PC-9 (cell line): ENCODE measurements at places on chromosomes 3 and 15. TPM values are rescaled to one million over a fixed set of nuclear protein-coding genes. Genes with fewer than 3 reads are reported as not detected.
A peak's percentile ranks its signal among the peaks of the same experiment; 100 is the strongest.

The THAP10 gene
- 4.2 and 5.5 TPM in 2 replicates for total RNA-seq

DNA sequence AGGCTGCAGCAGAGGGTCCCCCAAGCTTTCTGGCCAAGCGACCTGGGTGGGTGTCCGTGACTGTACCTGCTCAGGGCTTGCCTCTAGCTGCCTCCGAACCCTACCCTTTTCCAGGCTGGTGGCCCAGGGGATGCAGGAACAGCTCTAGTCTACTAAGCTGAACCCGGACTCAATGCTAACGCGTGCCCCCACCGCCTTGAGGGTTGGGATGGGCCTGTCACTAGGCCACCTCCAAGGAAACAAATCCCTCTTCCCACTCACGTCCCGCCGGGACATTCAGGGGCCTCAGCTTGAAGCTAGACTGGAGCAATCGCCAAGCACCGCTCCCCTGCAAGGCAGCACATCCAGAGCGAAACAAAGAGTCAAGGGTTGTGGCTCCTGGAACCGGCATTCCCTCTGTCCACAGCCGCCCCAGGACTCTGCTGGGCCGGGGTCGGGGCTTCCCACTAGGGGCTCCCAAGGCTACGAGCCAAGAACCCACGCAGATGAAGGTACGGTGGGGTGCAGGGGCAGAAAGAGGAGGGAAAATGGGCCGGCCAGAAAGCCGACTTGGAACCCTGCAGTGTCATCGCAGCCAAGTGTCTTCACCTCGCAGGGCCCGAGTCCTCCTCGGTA, 2.9 kb downstream of the FBXL22 start:
- H3K27ac ChIP-seq = peak overlapping the region; percentile 56; the same call in 1 of the 2 replicates
- H3K4me3 ChIP-seq = peak overlapping the region; percentile 82
- H3K36me3 ChIP-seq = no peaks in the 10 kb centered on the region
- no peaks in the 10 kb centered on the region for H3K27me3 ChIP-seq
- no peak for DNase-seq

The RARB gene
- total RNA-seq = 0.75 and 1.0 TPM in 2 replicates

GRCh38 chr3:96755519-96755918, 58.9 kb upstream of the EPHA6 start:
- no peaks in the 10 kb centered on the region for H3K36me3 ChIP-seq
- no peak overlapping the region for H3K4me3 ChIP-seq
- no peaks in the 10 kb centered on the region for H3K4me1 ChIP-seq
- no peaks in the 10 kb centered on the region for H3K27me3 ChIP-seq
- H3K27ac ChIP-seq = no peak overlapping the region

The TTC23 gene
- total RNA-seq = 18.4 and 21.6 TPM in 2 replicates

The GP5 gene
- total RNA-seq = not detected in 2 replicates

- H3K27me3 ChIP-seq = no peaks in the 10 kb centered on the region
- H3K4me3 ChIP-seq = no peak overlapping the region
- H3K4me1 ChIP-seq = no peaks in the 10 kb centered on the region
- H3K27ac ChIP-seq = no peak overlapping the region
These were observed 820.5 kb downstream of the MCTP2 start for GRCh38 chr15:95051861-95052260.

The TPRG1 gene
- total RNA-seq = 1.7 and 1.9 TPM in 2 replicates

The PDZRN3 gene
- total RNA-seq = not detected in 2 replicates

DNA sequence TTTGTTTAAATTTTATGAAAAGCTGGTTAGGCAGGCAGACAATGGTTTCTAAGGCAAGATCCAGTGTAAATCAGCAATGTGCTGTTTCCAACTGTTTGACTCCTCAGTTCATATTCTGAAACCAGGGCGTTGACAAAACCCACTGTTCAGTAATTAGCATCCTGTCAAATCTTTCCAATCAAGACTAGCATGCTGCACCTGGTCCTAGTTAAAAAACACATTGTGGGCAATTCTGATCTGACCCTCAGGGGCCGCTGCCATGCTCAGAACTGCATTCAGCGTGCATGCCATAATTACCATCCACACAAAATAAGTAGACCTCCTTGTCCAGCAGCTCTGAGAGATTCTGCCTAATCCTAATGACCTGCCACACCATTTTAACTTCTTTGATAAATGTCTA, 20.9 kb upstream of the RBP1 start:
- H3K4me1 ChIP-seq = peaks cover 43% of the 10 kb centered on the region
- no peak for DNase-seq
- no peaks in the 10 kb centered on the region for H3K27me3 ChIP-seq
- H3K27ac ChIP-seq = no peak overlapping the region

The DAPK2 gene
- total RNA-seq = 11.0 and 19.6 TPM in 2 replicates

DNA sequence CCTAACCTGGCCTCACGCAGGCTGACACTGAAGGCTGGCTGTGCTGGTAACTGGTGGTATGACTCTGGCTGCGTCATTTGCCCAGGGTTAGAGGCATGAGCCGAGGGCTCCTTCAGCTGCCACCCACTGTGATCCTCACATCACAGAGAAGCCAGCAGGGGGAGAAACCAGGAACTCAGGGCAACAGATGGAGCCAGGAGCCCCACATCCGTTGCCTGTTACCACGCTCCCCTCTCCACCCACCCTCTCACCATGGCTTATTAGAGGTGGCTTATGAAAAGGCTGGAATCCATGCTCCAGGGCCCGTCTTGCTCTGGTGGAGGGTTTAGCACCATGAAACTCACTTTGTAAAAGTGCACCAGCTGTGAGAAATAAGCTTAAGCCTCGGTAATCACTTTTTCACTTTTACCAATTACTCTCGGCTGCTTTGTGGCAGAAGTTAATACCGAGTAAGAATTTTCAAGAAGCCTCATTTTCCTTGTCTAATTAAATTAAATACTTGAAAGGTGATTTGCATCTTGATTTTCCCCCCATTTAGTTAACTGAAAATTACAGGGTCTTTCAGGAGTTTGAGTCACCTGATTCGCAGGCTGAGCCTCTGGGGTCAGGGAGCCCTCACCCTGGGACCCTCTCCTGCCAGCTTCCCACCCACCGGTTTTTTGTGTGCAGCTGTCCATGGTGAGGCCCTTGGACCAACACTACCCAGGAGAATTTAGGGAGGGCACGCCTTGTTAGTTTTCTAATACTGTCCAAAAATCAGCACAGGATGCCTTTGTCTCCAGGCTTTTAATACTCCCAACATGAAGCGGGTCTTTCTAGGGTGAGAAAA, 60.9 kb downstream of the ASB7 start:
- no peak for DNase-seq
- no peak overlapping the region for H3K27ac ChIP-seq
- H3K27me3 ChIP-seq = no peaks in the 10 kb centered on the region
- no peaks in the 10 kb centered on the region for H3K4me1 ChIP-seq
- H3K36me3 ChIP-seq = no peaks in the 10 kb centered on the region

GRCh38 chr3:115040673-115041286, 106.3 kb downstream of the ZBTB20 start:
- peak; percentile 35 for DNase-seq
- no peaks in the 10 kb centered on the region for H3K4me1 ChIP-seq
- no peaks in the 10 kb centered on the region for H3K36me3 ChIP-seq
- H3K27me3 ChIP-seq = no peaks in the 10 kb centered on the region
- H3K4me3 ChIP-seq = no peak overlapping the region
- H3K27ac ChIP-seq = no peak overlapping the region

DNA sequence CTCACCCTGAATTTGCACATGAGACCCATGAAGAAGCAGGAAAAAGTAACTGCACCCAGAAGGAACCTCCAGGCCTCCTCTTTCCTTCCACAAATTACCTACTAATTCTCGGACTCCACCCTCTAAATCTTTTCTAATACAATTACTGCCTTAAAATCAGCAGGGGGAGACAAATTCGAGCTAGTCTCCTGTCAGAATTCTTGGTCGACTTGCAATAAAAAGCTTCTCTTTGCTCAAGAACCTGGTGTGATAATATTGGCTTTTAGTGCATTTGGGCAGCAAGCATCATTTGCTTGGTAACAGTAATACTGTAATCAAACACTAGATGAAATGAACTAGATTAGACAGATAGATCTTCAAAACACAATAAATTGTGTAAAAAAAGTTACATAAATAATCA, 281.9 kb downstream of the RAP2B start:
- no peaks in the 10 kb centered on the region for H3K4me1 ChIP-seq
- H3K27me3 ChIP-seq = no peaks in the 10 kb centered on the region
- H3K4me3 ChIP-seq = no peak overlapping the region
- H3K27ac ChIP-seq = no peak overlapping the region
- DNase-seq = no peak
- no peaks in the 10 kb centered on the region for H3K36me3 ChIP-seq

GRCh38 chr3:158743664-158744566, 11.7 kb upstream of the RARRES1 start:
- H3K4me1 ChIP-seq = peaks cover 28% of the 10 kb centered on the region
- H3K27me3 ChIP-seq = no peaks in the 10 kb centered on the region
- 0 out of 2 replicates have a peak overlapping the region, but pooled peaks have one; percentile 16 for H3K27ac ChIP-seq

GRCh38 chr3:13420045-13420830, at the start of gene NUP210:
TSS of gene NUP210 (minus strand) at chr3:13420322. CDS start at chr3:13420226, 96 bp downstream.
- H3K36me3 ChIP-seq = no peaks in the 10 kb centered on the region
- no peak for DNase-seq
- H3K27me3 ChIP-seq = no peaks in the 10 kb centered on the region
- peaks cover 50% of the 10 kb centered on the region for H3K4me1 ChIP-seq
- H3K27ac ChIP-seq = peak within 1 kb of the TSS; percentile 54
- H3K4me3 ChIP-seq = peak within 1 kb of the TSS; percentile 90

GRCh38 chr3:126961191-126961790, 21.6 kb upstream of the PLXNA1 start:
- H3K4me1 ChIP-seq = peaks cover 49% of the 10 kb centered on the region
- H3K27ac ChIP-seq = peak overlapping the region; percentile 35
- peak; percentile 68 for DNase-seq

DNA sequence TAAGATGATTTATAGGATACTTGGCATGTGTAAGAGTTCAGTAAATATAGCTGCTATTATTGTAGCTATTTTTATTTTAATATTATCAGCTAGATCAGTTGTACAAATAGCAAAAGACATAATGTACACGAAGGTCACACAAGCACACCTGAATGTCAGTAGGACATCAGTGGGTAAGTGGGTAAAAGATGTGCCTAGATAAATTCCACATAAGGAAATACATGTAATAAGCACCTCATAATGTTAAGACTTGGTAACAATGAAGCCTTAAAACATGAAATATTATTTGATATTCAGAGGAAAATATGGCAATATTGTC, 41.5 kb downstream of the ABHD2 start:
- no peak overlapping the region for H3K4me3 ChIP-seq
- H3K27me3 ChIP-seq = no peaks in the 10 kb centered on the region
- H3K4me1 ChIP-seq = peaks cover 51% of the 10 kb centered on the region
- peaks cover 36% of the 10 kb centered on the region for H3K36me3 ChIP-seq

DNA sequence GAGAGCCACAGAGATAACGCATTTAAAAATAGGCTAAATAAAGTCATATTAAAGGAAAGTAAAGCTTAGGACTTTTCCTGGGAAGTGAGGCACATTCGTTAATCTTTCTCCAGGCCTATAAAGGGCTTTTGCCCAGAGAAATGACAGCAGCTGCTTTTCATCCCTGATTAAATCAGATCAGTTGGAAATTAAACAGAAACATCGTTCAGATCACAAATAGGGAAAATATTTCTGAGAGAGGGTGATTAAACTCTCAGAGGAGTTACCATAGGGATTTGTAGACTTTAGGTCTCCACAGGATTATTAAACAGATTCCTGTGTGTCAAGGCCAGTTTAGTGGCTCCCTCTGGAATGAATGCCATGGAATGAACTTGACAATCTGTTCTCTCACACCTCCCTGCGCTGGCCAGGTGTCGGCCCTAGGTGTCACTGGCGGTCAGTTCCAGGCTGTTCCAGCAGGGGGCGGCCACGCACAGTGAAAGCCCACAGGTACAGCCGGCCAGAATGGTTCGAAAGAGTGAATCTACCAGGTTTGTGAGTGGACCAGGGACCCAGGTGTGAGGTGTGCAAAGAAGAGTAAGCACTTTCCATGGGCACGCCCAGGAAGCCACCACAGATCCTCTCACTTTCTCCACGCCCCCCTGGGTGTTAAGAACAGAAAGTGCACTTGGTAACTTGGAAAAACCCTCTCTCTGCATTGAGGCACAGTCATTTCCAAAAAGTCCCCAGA, 253.0 kb upstream of the RASGRP1 start:
- no peak overlapping the region for H3K4me3 ChIP-seq
- no peaks in the 10 kb centered on the region for H3K36me3 ChIP-seq
- H3K4me1 ChIP-seq = no peaks in the 10 kb centered on the region
- DNase-seq = peak; percentile 56
- H3K27me3 ChIP-seq = no peaks in the 10 kb centered on the region

- 0 out of 2 replicates have a peak, but pooled peaks cover 9% of the 10 kb centered on the region for H3K36me3 ChIP-seq
- H3K27ac ChIP-seq = no peak overlapping the region
- DNase-seq = no peak
These were observed 169.3 kb downstream of the LPP start for GRCh38 chr3:188323067-188323842.

DNA sequence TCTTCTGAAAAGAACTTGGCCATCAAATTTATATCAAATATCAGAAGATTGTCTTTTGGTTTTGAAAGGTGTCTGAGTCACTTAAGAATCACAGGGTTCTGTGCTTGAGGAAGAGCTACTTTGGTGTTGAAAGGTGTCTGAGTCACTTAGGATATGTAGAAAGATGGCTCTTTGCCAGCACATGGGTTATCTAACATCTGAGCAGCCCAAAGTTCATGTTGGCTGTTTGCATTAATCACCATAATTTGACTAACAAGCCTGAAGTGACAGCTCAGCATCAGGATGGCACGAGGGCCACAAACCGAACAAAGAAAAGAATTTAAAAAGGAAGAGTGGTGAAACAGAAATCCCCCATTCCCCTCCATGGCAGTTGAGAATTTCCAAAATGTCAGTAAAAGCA, 190.5 kb upstream of the CMC1 start:
- peaks cover 31% of the 10 kb centered on the region for H3K4me1 ChIP-seq
- peak; percentile 71 for DNase-seq
- no peaks in the 10 kb centered on the region for H3K36me3 ChIP-seq
- no peak overlapping the region for H3K4me3 ChIP-seq
- H3K27ac ChIP-seq = no peak overlapping the region
- no peaks in the 10 kb centered on the region for H3K27me3 ChIP-seq

GRCh38 chr3:39025222-39025970, 26.3 kb downstream of the SCN11A start:
- no peaks in the 10 kb centered on the region for H3K4me1 ChIP-seq
- peaks cover 29% of the 10 kb centered on the region; the same call in 1 of the 2 replicates for H3K27me3 ChIP-seq
- DNase-seq = no peak
- H3K36me3 ChIP-seq = no peaks in the 10 kb centered on the region
- no peak overlapping the region for H3K4me3 ChIP-seq
